ENCODE measurements at places on chromosomes 6 and 20.

- DNase-seq = no peak
Observed at GRCh38 chr6:43942011-43942442, 172.0 kb downstream of the VEGFA start.

DNA sequence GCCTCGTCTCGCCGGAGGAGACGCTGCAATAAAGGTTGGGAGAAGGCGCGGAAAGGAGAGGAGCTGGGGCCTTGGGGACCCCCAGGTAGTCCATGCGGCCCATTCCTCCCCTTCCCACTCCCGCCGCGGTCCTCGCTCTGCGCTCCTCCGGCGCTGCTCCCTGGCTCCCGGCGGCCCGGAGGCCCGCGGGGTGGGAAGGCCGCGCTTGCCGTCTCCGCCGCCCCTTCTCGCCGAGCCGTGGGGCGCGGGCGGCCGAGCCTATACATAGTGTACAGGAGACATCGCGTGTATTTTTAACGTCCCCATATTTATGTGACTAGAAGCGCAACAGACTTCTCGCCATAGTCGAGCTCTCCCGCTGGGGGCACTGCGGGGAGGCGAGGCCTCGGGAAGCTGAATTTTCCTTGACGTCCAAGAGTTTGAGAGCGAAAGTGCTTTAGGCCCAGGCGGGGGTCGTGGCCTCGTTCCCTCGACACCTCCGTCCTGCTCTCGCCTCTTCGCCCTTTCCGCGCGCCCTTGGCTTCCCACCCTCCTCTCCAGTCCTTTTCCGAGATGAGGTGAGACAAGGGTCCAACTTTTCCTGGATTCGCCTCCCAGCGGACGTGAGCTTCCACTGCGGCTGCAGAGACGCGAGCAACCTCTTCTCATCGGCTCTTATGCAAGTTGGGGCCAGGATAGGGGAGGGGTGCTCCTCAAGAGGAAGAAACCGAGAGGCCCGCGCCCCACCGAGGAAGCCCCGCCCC, 29.0 kb downstream of the SLC12A5 start:
- no peak for DNase-seq

DNA sequence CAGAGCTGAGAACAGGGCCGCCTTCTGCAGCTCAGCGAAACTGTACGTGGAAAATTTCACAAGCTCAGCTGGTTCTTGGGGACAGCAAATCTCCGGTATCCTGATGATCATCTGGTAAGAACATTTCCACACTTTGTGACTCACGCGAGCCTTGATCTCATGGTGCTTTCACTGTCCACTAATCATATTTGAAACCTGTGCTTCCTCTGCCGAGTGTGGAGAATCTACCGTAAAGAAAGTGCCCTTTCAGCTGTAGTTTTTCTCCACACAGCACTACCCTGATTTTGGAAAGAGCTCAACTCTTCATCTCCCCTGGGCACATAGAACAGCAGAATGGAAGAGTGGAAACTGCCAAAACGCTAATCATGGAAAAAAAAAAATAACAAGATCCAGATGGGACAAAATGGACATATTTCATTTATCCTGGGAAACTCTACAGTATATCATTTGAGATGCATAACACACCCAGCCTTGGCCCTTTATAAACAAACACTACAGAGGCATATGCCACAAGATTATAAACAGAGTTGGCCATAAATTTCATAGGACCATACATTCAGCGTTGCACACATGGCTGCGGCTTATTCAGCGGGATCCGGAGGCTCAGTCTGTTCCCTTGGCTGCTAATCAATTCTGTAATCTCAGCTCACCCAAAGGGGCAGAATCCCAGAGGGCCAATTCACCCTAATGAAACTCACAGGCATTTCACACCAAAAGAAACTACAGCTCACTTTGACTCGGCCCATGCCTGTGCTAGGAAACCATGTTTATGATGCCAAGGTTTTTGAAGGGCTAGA, 434.5 kb downstream of the HDGFL1 start:
- no peak for DNase-seq

DNA sequence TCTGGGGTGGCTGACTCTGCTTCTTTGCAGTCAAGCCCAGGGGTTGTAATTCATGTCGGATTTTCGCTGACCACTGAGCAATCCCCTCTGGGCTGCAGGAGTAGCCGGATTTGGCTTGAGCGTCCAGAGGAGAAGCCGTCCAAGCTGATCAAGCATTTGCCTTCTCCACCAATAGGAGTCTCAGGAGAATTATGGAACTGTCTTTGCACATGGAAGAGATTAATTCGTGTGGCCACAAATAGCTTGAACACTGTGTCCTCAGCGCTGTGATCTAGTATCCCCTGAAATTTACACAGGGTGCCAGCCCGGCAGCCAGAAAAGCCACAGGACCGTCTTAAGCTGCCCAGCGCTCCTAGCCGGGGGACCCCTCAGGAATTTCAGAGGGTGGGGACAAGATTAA, 37.1 kb downstream of the EYA2 start:
- no peak for DNase-seq

- no peak for DNase-seq
Observed at GRCh38 chr6:79609225-79609595, 21.9 kb upstream of the SH3BGRL2 start.

Data from stimulated activated CD4-positive, alpha-beta T cell treated with anti-CD3 and anti-CD28 coated beads, Interleukin-12 subunit alpha, Interleukin-12 subunit beta, amount 100 ng/mL, for 48 hours (primary cell).